NCI-H460 (cell line): ENCODE measurements at places on chromosomes 13 and 19.

GRCh38 chr13:41259875-41260501, 3.4 kb downstream of the MTRF1 start:
- DNase-seq = no peak

- DNase-seq = no peak
These were observed 188.5 kb upstream of the UBL3 start for GRCh38 chr13:30038884-30039283.

DNA sequence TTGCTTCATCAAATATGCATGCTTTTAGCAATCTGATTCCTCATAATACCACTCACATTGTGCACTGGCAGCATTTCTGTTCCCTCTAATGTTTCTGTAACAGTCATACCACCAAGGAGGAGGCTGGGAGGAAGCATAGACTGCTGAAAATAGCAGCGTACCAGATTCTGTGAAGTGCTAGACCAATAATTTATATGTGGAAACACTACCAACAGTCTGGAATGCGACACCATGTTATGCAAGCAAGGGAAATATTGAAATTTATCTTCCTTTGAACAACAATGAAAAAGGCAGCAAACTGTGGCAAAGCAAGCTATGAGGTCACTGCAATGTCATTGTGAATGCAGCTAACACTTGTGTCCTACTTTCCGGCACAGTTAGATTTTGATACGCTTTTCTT, 1388.0 kb downstream of the EFNB2 start:
- peak; percentile 3 for DNase-seq

DNA sequence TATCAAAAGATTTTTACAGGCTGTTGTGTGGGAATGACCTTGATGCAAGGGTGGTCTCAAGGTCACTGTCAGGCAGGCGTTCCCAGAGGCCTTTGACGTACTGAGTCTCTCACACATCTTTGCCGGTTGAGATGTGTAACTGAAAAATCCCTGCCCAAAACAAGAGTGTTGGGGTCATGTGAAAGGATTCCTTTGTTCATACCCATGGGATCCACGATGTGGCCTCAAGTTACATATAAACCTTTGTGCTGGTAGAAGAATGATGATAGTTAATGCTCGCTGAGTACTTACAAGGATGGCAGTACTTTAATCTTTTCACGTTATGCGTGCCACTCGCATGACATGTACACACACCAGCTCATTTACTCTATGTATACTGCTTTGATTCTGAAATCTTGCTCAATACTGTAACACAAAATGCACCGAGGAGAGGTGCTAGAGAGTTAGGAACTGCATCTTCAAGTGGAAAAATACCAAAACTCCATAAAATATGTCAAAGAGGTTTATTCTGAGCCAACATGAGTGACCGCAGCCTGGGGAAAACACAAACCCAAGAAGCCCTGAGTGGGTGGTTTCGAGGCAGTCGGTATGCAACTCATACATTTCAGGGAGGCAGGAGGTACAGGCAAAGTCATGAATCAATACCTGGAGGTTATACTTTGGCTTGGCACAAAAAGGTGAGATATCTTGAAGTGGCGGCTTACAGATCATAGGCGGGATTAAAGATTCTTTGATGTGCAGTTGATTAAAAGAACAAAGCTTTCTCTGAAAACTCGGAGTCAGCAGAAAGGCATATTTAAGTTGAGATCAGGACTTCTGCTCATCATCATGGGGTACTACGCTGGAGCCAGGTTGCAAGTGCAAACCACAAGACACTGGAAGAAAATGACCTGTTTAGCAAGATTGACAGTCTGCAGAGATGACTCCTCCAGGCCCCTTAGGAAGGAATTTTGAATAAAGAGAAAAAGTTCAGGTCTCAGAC, 87.4 kb upstream of the ARHGEF7 start:
- DNase-seq = no peak

- DNase-seq = no peak
These were observed 24.8 kb upstream of the NAXD start for GRCh38 chr13:110590577-110590976.
